Activated T-cell treated with anti-CD3 and anti-CD28 coated beads, Interleukin-2, amount 50 U/mL, for 48 hours (primary cell): ENCODE measurements at places on chromosomes 5 and 9.

- DNase-seq = no peak
These were observed 72.5 kb downstream of the AUH start for GRCh38 chr9:91289244-91289643.

DNA sequence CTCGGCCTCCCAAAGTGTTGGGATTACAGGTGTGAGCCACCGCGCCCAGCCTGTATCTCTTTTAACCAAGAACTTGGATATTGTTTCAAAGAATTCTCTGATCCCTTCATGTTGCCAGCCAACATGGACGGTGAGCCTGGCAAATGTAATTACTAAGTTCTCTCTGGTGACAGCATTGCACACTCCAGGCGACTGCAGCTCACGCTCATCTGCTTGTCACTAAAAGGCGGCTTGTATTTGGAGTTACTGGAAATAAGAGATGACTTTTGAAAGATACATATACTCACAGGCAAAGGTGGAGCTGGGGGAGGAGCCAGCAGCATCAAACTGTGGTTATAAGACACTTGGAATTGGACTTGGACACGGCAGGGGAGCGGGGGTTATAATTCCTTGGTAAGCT is 172.3 kb downstream of the SLIT3 start:
- DNase-seq = no peak

- DNase-seq = no peak
These were observed 55.5 kb downstream of the NNT start for GRCh38 chr5:43658509-43658908.

- no peak for DNase-seq
These were observed 146.6 kb downstream of the RAPGEF6 start for GRCh38 chr5:131488463-131488862.
